ENCODE measurements at places on chromosomes 5 and 9. TPM values are rescaled to one million over a fixed set of nuclear protein-coding genes. Genes with fewer than 3 reads are reported as not detected.
A peak's percentile ranks its signal among the peaks of the same experiment; 100 is the strongest.

DDX46 gene
- 15.3 TPM for polyA plus RNA-seq

FGF10 gene
- polyA plus RNA-seq, result 2.9 TPM

SLC46A2 gene
- not detected for polyA plus RNA-seq

DND1 gene
- 0.52 TPM for polyA plus RNA-seq

SARDH gene
- 8.1 TPM for polyA plus RNA-seq

PCDHGB6 gene
- polyA plus RNA-seq, result 13.1 TPM

DNA sequence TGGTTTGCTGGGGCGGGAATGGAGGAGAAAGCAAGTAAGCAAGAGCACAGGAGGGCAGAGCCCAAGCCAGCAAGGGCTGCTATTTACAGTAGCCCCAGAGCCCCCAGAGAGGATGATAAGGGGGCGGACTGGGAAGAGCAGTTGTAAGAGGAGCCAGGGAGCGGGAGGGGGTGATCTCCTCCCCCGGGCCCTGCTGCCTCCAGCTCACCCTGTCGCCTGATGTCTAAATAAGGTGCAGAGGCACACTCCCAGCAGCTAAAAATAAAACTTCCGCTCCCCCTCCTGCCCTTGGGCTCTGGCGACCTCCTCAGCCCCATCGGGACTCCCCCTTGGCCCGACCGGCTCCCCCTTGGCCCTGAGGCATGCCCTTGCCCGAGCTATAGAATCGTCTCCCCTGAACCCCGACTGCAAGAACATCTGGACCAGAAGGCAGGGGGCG is 14.4 kb upstream of the CCDC69 start:
- no peak overlapping the region for H3K27ac ChIP-seq
- DNase-seq, result no peak
- H3K4me3 ChIP-seq, result no peak overlapping the region
- no peaks in the 10 kb centered on the region for H3K36me3 ChIP-seq

DNA sequence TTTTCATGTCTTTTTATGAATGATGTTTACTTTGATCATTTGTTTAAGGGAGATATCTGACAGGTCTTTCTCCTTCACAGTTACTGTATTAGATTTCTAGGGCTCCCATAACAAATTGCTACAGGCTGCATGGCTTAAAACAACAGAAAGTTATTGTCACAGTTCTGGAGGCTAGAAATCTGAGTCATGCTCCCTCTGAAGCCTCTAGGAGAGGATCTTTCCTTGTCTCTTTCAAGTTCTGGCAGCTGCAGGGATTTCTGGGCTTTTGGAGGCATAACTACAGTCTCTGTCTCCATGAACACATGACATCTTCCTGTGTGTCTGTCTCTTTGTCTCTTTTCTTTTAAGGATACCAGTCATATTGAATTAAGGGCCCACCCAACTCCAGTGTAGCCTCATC is 557.3 kb upstream of the SEMA6A start:
- no peak for DNase-seq
- no peaks in the 10 kb centered on the region for H3K4me1 ChIP-seq
- H3K36me3 ChIP-seq, result no peaks in the 10 kb centered on the region
- H3K4me3 ChIP-seq, result no peak overlapping the region
- H3K27me3 ChIP-seq, result no peaks in the 10 kb centered on the region
- no peak overlapping the region for H3K27ac ChIP-seq

GRCh38 chr9:99128133-99128406 is 23.2 kb downstream of the TGFBR1 start:
- H3K36me3 ChIP-seq, result no peaks in the 10 kb centered on the region
- no peaks in the 10 kb centered on the region for H3K4me1 ChIP-seq
- H3K4me3 ChIP-seq, result no peak overlapping the region
- no peaks in the 10 kb centered on the region for H3K27me3 ChIP-seq
- no peak for DNase-seq

DNA sequence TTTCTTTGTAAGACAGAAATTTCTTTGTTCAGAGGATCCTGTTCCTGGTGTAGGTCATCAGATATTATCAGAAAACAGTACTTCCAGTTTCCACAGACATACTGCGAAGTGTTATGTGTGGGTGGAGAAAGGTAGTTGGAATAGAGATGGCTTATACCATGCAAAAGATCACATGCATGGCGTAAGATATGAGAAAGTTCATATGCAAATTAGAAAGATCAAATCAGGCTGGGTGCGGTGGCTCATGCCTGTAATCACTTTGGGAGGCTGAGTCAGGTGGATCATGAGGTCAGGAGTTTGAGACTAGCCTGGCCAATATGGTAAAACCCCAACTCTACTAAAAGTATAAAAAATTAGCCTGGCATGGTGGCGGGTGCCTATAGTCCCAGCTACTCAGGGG is 65.2 kb upstream of the GLIS3 start:
- no peak for DNase-seq
- no peaks in the 10 kb centered on the region for H3K27me3 ChIP-seq
- no peak overlapping the region for H3K4me3 ChIP-seq
- no peaks in the 10 kb centered on the region for H3K36me3 ChIP-seq

DNA sequence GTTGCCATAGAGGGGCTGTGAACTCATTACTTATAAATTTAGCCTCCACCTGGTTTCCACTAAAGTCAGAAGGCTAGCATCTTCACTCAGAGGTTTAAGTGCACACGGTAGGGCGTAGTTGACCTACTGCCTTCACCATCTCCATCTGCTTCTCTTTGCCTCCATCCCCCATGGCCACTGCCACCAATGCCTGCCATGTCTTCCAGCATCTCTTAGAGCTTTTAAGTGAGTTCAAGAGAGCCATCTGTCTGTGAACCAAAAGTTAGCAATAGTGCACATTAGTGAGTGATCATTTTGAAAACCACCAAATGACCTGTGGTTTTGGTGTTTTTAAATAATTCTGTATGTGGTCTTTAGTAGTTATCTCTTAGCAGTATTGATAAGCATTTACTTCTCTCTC is 102.0 kb downstream of the DMRTA1 start:
- no peaks in the 10 kb centered on the region for H3K4me1 ChIP-seq
- H3K36me3 ChIP-seq, result no peaks in the 10 kb centered on the region
- no peak overlapping the region for H3K27ac ChIP-seq
- no peak overlapping the region for H3K4me3 ChIP-seq
- H3K27me3 ChIP-seq, result no peaks in the 10 kb centered on the region

DNA sequence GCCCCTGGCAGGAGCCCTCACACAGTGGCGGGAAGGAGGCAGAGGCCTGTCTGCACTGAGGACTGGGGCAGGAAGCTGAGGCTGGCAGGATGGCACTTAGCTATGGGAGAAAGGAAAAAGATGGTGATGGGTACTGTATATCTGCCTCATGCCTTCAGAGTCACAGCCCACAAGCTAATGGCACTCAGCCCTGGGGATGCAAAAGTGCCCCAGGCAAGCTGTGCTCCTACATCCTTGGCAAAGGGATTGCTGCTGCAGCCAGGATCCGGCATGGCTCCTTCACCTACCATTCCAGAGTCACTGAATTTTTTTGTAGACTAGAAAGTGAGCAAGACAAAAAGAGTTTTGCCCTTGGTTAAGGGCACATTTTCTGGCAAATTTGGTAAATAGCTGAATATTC is 8.7 kb downstream of the ACSL6 start:
- no peaks in the 10 kb centered on the region for H3K27me3 ChIP-seq
- H3K4me3 ChIP-seq, result no peak overlapping the region
- H3K36me3 ChIP-seq, result no peaks in the 10 kb centered on the region
- DNase-seq, result no peak
- H3K4me1 ChIP-seq, result peaks cover 24% of the 10 kb centered on the region
- no peak overlapping the region for H3K27ac ChIP-seq

- H3K27me3 ChIP-seq, result no peaks in the 10 kb centered on the region
- H3K4me3 ChIP-seq, result no peak overlapping the region
- H3K27ac ChIP-seq, result peak overlapping the region; percentile 92
- DNase-seq, result peak; percentile 85
- no peaks in the 10 kb centered on the region for H3K36me3 ChIP-seq
Observed at GRCh38 chr9:131735238-131736128, 4.4 kb downstream of the RAPGEF1 start.

- no peak overlapping the region for H3K4me3 ChIP-seq
- no peak for DNase-seq
- peaks cover 27% of the 10 kb centered on the region for H3K4me1 ChIP-seq
- peak overlapping the region; percentile 92 for H3K27ac ChIP-seq
- H3K36me3 ChIP-seq, result no peaks in the 10 kb centered on the region
- H3K27me3 ChIP-seq, result no peaks in the 10 kb centered on the region
Observed at GRCh38 chr5:56059854-56060253, 65.1 kb upstream of the IL6ST start.

GRCh38 chr9:128521956-128522355 is 17.4 kb downstream of the GLE1 start:
- no peak overlapping the region for H3K27ac ChIP-seq
- H3K36me3 ChIP-seq, result no peaks in the 10 kb centered on the region
- H3K4me1 ChIP-seq, result no peaks in the 10 kb centered on the region
- no peak for DNase-seq

Measured in hepatocyte (in vitro differentiated cells).